ENCODE measurements at places on chromosomes 7 and 10.

DNA sequence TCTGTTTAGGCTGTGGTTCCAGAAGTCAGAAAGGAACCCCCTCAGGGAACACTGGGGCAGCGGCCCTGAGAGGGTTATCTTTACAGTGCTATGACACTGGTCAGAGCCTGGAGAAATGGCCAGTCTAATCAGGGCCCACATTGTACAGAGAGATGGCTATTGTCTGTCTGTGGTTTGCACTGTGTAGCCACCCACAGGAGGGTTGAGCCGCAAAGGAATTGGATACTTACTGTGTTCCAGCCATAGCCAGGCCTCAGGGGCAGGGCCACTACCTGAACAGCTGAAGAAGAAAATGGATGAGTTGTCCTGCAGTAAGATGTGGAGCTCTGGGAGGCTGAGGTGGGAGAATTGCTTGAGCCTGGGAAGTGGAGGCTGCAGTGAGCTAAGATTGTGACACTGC, 47.5 kb upstream of the PODXL start:
- DNase-seq: no peak

DNA sequence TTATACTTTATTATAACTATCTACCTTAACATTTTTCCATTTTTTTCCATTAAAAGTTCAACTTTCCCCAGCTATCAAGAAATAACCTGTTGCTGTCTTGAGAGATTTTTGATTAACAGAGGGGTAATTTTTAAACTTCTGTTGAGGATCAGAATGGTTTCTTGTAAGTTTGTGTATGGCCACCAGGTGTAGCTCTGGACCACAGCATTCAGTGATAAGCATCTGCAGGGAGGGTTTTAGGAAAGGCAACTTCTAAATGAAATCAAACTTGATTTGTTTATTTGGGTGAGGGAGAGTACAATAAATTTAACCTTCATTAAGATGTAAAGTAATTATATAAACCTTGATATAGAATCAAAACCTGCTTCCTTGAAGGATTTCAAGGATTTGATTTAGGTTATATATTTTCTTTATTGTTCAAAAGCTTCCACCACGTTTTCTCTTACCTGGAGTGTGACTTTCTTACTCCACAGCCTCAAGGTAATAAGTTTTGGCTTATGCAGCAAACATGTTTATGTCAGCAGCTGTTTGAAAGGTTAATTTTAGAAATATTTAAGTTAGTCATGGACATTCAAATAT, 153.3 kb downstream of the STK31 start:
- peak; percentile 19 for DNase-seq

DNA sequence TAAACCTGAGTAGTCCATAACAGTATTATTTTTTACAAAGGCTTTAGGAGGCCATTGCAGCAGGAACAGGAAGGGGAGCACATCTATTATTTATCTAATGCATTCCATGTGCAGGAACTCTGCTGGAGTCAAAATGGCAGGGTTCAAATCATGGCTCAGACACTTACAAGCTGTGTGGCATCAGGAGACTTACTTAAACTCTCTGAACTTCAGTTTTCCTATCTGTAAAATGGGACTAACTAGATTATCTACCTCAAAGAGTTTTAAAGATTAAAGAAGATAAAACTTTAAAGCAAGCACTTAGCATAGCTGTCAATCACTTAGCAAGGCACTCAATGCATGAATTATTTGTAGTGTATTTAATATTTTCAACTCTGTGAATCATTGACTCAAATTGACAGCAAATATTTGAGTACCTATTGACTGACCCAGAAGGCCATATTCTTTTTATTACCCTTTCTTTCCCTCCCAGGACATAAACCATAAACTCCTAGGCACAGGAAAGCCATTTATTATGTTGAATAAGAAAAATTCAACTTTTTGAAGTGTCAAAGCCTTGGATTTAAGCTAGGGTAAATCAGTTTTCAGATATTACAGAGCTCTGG, 115.8 kb upstream of the FAM204A start:
- no peak for DNase-seq

DNA sequence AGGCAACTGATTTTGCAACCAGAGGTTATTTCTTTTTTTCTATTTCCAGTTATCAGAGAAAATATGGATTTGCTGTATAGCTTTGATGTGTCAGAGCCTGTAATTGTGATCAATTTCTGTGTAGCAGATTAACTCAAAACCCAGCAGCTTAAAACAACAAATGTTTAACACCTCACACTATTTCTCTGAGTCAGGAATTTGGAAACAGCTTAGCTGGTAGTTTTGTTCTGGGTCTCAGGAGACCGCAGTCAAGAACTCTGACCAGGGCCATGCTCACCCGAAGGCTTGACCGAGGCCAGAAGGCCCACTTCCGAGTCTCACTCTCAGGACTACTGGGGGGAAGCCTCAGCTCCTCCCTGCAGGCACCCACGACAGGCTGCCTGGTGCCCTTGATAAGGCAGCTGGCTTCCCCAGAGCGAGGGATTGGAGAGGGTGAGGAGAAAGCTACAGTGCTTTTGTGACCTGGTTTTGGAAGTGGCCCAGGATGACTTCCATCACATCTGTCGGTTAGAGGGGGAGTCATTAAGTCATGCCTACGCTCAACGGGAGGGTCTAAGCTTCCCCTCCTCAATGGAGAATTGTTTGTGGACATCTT, 105.7 kb upstream of the SHH start:
- no peak for DNase-seq

- peak; percentile 7 for DNase-seq
Measured at GRCh38 chr7:91263384-91264045, 718 bp upstream of the FZD1 start.

DNA sequence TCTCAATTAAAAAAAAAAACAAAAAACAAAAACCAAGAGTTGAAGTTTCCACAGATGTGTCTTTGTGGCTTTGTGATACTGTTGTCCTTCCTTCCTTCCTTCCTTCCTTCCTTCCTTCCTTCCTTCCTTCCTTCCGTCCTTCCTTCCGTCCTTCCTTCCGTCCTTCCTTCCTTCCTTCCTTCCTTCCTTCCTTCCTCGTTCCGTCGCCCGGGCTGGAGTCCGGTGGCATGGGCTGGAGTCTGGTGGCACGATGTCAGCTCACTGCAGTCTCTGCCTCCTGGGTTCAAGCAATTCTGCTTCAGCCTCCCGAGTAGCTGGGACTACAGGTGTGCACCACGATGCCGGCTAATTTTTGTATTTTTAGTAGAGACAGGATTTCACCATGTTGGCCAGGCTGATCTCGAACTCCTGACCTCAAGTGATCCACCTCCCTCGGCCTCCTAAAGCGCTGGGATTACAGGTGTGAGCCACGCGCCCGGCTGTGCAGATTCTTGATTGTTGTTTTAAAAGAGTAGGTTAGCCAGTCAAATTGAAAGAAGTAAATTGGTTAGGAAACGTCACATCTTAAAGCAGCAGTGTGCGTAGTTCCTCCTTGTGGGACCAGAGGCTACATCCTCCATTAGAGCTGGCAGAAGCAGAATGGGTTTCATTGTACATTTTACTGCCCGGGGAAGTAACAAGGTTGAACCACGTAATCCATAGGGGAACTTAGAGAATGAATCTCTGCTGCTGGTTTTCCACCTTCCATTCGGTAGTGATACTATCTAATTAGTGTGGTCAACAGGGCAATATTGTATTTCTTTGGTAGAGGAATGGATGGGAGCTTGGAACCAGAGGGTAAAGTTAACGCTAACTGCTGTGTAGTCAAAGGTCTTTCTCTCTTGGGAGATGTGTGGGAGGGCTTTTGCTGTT, 20.6 kb downstream of the DNAJB6 start:
- DNase-seq: no peak

DNA sequence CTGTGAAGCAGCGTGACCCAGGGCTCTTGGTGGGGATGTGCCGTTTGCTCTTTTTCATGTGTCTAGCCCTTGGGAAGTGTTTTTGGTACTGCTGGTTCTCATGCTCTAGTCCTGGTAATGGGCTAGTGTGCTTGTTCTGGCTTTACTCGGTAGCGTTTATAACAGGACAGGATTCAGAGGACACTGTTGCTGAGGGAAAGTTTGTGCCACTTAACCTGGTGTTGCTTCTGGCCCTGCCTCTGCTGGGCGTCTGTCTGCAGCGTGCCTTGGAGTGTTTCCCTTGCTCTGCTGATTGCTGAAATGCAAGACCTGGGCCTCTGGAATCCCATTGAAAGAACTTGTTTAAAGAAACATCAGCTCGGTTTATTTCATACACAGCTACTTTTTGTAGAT, 35.0 kb downstream of the INPP5A start:
- DNase-seq: no peak

- no peak for DNase-seq
Measured at GRCh38 chr10:95706990-95707389, 13.3 kb upstream of the TCTN3 start.
